ENCODE measurements at places on chromosomes 13 and 19.

- no peak for DNase-seq
Measured at GRCh38 chr13:98528663-98529064, 48.2 kb downstream of the STK24 start.

DNA sequence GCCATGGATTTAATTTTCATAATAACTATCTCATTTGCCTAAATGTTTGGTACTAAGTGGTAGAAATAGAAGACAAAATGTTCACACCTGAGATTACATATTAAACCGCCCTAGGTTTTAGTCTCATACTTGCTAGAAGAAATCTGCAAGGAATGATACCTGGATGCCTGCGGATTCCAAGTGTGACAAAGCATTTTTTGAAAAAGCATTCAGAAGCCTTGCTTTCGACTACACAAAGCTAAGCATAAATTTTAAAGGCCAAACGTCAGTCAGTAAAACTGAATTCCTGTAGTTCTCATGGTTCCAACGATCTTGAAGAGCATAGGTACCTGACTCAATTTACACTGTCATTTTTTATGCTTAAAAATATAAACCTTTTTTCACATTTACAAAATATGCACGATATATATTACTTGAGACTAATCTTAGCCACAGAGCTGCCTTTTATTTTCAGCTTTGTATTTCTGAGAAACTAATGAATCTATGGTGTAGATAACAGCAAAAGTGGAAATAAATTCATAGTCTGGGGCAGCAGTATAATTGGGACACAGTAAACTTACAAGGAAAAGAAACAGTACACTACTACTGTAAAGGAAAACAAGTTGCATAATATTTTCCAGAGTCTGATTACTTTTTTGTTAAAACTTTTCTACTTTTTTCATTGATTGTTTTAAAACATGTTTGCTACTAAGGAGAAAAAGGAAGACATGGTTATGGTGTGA lies 1.2 kb upstream of the LRRC63 start:
- no peak for DNase-seq

DNA sequence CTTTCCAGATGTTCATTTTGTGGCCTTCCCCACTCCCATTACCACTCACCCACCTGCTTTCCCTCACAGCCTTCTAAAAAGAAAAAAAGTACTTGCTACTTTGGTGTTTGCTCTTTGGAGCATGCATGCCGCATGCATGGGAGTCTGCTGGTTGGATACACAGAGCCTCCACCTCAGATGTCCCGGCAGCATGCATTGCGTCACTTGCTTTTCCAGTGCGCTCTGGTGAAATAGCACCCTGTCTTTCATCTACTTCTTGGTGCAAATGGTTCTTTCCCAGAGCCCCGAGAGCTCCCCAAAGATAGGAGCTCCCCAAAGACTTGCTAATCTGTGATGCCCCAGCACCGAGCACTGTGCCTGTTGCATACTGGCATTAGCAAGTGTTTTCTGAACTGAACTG lies 333.2 kb upstream of the ZNF507 start:
- DNase-seq = no peak

- DNase-seq = no peak
Measured at GRCh38 chr13:110415669-110416068, 108.6 kb downstream of the COL4A2 start.

DNA sequence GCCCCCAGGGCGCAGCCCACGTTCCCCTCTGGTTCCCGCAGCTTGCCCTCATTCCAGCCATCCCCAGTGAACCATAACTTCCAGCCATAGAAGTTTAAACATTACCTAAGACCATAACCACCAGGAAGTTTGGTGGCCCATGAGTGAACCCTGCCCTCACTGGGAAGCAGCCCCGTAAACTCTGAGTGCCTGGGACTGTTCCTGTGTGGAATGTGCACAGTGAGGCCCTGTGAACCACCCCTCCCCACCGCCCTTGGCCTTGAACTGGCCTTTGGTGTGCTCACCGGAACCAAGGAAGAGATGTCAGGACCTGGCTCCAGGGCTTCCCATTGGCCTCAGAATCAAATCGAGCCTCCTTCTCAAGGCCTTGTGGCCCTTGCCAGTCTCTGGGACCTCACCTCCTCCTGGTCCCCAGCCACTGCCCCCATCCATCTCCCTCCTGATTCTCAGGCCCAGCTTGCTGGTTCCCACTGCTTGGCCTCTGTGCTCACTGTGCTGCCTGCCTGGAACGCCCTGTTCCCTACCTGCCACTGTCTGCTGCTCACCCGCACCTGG lies 46.5 kb downstream of the DNM2 start:
- DNase-seq = no peak

- DNase-seq = no peak
Measured at GRCh38 chr19:11130824-11131455, 24.6 kb downstream of the SPC24 start.

DNA sequence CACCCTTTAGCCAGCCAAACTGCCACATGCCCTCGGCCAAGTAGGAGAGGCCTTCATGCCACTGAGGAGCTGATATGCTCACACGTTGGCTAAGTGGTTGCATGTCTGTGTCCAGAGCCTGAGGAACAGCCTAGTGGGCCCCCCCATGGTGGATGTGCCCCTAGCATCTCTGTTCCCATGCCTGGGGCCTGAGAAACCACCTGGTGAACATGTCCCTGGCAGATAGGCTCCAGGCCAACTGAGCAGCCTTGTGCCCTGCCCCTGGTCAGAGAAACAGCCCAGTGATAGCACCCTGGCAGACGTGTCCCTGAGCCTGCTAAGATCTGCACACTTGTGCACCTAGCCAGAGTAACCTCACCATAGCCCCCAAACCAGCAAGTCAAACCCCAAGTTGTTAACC lies 121.8 kb upstream of the WASF3 start:
- DNase-seq = no peak

- DNase-seq = no peak
Measured at GRCh38 chr19:44814517-44814916, 5.6 kb downstream of the BCAM start.

GRCh38 chr19:35081201-35081600 lies 34.4 kb upstream of the FXYD3 start:
- no peak for DNase-seq

DNA sequence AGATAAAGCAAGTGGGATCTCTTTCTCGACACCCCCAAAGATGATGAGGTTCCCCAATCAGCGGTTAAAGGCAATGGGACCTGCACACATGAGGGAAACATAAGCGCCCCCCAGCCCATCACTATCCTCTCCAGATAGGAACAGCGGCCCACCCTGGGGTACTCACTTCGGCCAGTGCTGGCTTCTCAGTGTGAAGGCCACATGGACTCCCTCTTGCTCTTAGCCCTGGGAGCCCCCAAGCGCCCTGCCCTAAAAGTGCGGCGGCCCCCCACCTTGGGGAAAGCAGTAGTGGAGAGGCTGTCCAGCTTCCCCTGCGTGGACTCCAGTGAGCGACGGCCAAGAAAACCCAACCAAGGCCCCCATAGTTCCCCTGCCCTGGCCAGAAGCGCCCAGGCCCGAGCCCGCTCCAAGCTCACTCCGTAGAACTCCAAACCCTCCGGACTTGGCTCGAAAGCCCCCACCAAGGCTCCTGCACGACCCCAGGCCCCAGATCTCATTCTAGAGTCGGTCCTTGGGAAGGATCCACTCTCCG lies 1.0 kb downstream of the CACNA1A start:
- DNase-seq = no peak

GRCh38 chr19:23716792-23717191 lies 29.8 kb upstream of the ZNF675 start:
- DNase-seq = no peak

DNA sequence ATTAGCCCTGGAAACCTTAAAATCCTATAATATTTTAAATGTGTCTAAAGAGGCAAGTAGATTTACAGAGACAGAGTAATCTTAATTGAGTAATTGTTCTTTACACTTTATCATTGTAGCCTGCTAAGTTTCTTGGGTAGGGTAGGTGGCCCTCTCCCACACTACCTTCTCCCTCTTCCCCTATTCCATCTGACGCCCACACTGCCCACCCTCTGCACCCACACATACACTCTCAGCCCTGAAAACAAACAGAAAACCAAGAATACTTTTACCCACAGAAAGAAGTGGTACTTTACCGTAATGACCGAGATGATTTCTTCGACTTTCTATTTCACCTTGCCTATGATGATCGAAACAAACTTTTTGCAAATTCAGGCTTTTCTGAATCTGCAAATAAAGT lies 320.4 kb upstream of the OBI1 start:
- DNase-seq = no peak

DNA sequence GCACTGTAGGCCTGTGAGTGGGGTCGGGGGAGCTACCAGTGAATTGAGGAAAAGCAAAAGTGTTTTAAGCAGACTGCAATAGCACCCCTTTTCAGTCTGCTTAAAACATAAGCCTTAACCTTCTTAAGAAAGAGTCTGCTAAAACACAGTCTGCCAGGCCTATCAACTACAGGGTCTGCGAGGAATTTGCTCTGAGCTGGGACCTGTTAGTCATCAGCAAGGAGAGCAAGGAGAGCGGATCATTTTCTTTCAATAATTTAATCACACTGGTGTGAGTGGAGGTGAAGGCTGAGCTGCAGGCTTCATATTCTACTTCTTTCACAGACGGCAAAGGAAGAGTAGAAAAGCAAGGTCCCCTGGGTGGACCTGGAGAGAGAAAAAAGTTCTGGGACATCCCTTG lies 342.7 kb downstream of the ENOX1 start:
- DNase-seq = no peak

GRCh38 chr13:27449081-27449603 lies 1.2 kb downstream of the MTIF3 start:
- no peak for DNase-seq

DNA sequence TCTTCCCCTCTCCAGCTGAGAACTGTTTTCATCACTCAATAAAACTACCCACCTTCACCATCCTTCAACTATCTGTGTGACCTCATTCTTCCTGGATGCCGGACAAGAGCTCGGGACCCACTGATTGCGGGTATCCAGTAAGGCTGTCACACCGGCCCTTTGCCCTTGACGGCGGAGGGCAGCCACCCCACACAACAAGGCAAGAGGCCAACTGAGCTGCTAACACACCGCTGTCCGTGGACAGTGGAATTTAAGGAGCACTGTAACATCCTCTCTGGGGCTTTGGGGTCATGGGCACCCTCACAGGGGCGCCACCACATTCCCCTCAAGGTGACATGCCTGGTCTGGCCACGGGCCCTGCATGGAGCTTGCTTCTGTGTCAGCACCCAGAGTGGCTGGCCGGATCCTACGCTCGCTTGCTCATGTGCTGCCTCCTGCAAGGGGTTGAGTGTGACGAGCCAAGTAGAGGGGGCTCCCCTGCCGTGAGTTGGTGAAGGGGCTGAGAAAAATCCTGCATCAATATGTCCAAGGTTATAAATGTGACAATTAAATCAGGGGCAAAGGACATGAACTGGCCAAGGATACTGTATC lies 31.4 kb downstream of the LHFPL6 start:
- DNase-seq = no peak

DNA sequence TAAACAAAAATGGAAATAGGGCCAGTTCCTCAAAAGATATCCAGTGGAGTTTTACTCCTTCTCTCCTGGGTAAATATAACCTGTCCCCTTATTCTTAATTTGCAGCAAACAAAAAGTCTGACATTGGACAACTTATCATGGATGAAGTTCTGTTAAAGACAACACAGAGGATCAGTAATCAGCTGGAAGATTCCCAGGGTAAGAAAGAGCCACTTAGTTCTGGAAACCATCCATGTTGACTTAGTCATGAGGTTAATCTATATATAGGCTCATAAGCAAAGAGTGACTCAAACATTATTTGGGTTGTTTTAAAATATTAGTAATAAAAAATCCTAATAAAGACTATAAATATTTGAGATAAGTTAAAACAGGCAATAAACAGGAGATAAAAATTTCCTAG lies 40.5 kb upstream of the EBPL start:
- no peak for DNase-seq

GRCh38 chr13:31321457-31321856 lies 121.7 kb downstream of the B3GLCT start:
- no peak for DNase-seq

GRCh38 chr13:42398533-42398932 lies 126.6 kb downstream of the AKAP11 start:
- DNase-seq = no peak

DNA sequence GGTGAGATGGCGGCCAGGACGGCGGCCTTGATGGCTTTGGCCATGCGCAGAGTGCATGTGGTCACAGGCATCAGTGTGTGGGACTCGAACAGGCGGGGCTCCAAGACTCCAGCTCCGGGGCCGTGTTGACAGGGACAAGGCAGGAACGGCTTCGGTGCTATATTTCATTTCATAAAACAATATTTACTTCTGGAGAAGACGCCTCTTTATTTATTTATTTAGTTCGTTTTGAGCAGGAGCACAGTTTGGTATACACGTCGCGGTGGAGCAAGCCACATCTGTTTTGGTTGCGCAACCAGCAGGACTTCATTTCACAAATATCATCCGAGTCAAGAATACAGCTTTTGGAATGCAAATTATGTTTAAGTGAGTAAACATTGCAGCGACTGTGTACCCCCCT lies 166.7 kb upstream of the TSHZ3 start:
- no peak for DNase-seq

DNA sequence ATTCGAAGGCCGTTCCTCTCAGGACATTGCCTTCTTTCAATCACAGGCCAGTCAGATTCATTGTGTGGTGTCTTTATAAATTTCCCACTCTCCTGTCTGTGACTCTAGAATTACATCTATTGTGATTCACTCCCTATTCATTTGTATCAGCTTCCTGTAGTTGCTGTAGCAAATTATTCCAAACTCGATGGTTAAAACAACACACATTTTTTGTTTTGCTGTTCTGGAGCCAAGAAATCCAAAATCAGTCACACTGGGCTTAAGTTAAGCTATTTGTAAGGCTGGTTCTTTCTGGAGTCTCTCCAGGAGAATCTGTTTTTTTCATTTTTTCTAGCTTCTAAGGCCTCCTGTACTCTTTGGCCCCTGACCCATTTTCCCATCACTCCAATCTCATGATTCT lies 1487.0 kb upstream of the SLC10A2 start:
- DNase-seq = no peak

DNA sequence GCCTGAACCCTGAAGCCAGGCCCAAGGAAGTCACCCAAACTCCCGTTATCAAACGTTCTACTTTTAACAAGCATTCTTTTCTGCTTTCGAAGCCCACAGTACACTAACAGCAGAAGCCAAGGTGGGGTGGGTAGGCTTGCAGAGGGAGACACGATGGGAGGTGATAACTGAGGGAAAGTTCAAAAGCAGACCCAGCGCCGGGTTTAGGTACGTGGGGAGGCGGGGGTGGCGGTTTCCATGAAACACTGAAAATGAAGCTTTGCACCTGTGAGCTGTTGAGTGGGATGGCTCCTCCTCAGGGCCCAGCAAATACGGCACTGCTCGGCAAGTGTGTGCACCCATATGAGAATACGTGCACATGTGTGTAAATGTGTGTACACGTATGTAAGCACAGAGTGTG lies 49.8 kb downstream of the KLF2 start:
- DNase-seq = no peak

- no peak for DNase-seq
Measured at GRCh38 chr13:112240076-112240475, 136.1 kb upstream of the SPACA7 start.

- no peak for DNase-seq
Measured at GRCh38 chr19:3225169-3225485, 666 bp downstream of the CELF5 start.

GRCh38 chr19:48415395-48415794 lies 21.9 kb downstream of the GRIN2D start:
- DNase-seq = no peak
